ENCODE measurements at places on chromosomes 7 and 10.

DNA sequence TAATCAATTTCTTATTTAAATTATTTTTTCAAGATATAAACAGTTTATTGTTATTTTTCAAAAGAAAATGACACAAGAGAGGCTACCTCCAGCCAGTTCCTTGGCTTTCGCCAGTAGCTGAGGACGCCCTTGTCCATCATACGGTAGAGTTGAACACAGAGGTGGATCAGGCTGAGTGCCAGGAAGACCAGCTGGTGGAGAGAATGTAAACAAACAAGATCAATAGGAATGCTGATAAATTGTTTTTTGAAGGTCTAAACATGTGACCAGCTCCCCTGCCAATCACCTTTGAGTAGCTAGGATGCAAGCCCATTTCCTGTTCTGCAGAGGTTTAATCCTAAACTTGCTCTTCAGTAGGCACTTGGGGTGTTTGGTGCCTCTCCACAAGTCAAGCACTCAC is 138.9 kb downstream of the PKD1L1 start:
- no peak for DNase-seq

- peak; percentile 75 for DNase-seq
These were observed 155.2 kb upstream of the TPK1 start for GRCh38 chr7:144991041-144991440.

GRCh38 chr10:86047588-86047987 is 319.0 kb downstream of the GRID1 start:
- no peak for DNase-seq

GRCh38 chr7:30702200-30702599 is 19.9 kb upstream of the CRHR2 start:
- no peak for DNase-seq

- no peak for DNase-seq
These were observed 312.6 kb downstream of the FGFR2 start for GRCh38 chr10:121285406-121286196.

- DNase-seq: peak; percentile 17
These were observed 151.9 kb downstream of the PRKAG2 start for GRCh38 chr7:151724920-151725584.

DNA sequence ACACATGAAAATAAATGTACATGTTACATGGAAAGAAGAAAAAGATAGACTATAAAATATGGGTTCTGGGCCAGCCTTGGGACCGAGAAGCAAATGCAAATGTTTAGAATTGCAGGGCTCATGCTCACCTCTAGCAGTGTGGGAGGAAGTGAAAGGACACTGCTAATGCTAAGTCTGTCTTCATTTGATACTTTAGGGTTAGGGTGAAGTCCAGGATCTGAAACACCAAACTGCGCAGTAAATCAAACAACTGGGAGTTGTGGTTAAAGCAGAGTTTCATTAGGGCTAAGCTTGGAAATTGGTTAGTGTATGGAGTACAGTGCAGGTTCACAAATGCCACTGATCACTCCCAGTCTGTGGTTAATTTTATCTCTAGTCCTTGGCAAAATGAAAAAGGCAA is 73.2 kb upstream of the PDK4 start:
- DNase-seq: no peak

DNA sequence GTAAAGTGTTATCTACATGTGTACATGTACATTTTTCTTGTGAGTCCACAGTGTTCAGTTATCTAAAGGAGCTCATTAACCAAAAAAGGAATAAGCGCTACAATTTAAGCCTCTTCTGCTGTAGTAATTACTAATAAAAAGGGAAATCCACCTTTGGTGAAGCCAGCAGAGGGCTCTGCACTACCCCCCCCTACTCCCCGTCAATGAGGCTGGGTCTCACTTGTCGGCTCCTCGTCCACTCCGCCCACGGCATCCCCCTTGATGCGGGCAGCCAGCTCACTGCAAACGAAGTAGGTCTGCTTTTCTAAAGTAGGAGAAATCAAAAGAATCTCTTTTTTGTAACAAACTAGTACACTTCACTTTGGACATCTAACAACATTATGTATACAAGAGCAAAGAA is 4.7 kb upstream of the WASHC2A start:
- DNase-seq: no peak

DNA sequence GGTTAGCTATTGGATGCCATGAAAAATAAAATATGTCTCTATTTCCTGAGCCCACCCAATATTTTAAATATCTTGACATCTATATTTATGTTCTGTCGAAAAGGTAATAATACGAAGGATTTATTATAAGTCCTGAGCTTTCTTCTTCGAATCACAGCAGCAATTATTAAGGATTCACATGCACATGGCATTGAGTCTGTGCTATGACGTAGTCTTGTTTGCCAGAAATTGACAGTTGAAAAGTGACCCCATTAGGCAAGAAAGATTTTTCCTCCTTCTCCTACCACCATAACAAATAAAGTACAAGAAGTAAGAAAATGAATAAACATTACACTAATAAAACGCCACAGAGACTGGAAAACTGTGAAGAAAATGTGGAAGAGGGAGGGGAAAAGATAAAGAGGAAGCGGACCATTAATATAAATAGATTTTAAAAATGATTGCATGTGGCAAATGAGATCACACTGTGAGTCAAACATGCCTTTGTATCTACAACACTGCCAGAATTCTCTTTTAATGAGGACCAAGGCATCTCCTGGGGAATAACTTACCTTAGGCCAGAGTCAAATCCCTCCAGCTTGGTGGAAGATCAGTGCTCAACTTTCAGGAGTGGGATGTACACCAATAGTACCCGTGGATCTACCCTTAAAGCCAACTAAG is 21.6 kb downstream of the FZD1 start:
- DNase-seq: peak; percentile 53

DNA sequence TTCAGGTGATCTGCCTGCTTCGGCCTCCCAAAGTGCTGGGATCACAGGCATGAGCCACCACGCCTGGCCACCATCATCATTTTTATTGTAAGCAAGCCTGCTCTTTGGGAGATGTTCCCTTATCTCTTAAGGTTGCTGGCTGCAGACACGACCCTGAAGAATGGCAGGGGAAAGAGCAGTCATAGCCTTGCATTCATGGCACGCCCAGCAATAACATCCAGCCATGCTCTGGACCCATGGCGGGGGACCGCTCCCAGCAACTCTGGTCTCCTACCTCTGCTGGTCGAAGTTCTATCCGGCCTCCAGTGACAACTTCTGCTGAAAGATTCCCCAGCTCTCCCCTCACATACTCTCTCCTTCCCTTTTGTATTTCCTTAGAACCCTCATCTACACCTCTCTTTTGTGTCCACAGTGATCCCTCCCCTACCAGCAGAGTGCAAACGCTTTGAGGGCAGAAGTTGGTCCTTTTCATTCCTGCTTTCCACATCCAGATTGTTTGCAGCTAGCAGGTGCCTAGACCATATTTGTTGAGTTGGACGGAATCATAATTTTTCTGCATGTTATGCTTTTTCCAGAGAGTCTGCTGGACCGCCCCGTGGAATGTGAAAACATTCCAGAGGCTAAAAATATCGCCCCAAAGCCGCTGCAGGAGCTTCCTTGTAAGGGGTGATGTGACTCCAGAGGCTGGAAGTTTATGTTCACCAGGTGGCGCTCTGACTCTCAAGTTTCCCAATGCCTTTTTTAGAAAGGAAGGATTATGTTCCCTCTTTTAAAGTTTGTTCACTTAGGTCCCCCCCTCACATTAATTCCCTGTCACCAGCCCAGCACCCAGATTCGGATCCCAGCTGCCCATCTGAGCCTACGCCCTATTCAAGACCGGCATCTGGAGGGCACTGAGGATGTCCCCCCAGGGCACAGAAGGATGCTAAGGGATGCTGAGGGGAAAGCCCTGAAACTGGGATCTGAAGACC is 4.3 kb upstream of the MARVELD1 start:
- DNase-seq: no peak

DNA sequence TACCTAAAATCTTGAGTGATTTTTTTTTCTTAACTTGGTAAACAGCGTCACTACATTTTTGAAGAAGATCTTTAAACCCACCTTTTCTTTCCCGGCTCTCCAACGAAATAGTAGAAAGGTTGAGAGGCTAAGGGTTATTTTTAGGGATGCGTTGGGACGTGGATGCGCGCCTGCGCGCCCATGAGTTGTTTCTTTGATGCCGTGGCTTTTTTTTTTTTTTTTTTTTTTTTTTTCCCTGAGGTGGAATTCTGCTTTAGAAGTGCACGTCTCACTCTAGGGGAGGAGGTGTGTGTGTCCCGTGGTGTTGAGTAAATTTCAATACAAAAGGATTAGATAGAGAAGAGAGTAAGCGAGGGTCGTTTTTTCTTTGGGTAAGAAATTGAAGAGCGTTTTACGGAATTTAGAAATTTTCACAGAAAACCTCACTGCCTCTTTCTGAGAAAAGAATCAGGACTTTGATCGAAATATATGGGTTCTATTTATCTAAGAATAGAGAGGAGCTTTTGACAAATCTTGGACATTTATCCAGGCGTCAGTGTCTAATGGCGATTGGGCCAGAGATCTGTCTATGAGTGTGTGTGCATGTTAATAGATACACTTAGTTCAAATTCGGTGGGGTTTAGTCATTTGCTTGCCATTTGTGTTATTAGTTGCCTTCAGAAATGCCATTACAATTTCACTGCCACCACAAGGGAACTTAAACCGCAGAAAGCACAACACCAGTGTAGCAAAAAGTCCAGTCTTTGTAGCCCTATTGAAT is 1.2 kb upstream of the SP8 start:
- DNase-seq: peak; percentile 90

GRCh38 chr10:83908506-83908905 is 230.8 kb upstream of the GHITM start:
- peak; percentile 88 for DNase-seq

GRCh38 chr10:47350671-47351640 is 2.8 kb downstream of the RBP3 start:
- no peak for DNase-seq

GRCh38 chr7:44796034-44796503 is 412 bp upstream of the PPIA start:
- peak; percentile 96 for DNase-seq

GRCh38 chr7:107069457-107069856 is 25.0 kb downstream of the PRKAR2B start:
- DNase-seq: peak; percentile 35

GRCh38 chr7:33836797-33837355 is 68.5 kb upstream of the BMPER start:
- peak; percentile 32 for DNase-seq

DNA sequence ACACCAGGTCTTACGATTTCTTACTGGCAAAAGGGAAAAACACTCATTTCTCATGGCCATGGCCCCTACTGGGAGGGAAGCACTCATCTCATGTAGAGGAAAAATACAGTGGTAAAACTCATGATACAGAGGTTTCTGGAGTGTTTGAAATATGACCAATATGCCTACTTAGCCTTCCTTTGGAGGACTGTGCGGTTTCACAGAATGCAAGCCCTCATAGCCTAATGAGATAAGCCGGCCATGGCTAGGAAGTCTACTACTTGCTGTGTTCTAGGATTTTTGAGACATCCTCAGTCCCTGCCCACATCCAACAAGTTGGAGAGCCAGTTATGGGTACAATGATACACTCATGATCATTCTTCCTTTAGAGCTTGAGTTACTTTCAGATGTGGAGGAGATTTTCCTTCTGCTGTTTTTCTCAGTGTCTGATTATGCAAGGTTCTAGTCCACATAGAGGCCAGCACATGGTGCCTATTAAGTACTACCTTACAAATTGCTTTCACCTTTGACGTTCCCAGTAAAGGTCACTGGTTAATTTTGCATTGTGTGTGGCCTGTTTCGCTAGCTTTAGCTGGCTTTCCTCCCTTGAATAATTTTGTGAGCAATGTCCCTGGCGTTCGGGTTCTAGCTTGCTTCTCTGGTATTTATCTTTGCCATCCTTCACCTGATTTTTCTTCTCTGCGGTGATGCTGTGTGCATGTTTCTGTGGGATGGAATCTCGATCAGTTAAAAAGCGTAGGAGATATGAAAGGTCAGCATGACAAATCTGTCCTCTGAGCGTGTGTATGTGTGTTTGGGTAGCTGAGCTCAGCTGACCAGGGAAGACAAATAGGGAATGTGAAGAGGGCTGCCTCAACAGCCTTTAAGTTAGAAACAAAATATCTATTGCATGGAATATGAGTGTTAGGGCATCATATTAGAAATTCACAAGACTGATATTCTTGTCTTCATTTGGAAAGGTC is 295.4 kb downstream of the LRMDA start:
- no peak for DNase-seq

- DNase-seq: peak; percentile 6
These were observed 68.6 kb upstream of the KMT2C start for GRCh38 chr7:152504367-152504766.

GRCh38 chr10:54985732-54986131 is 184.7 kb upstream of the PCDH15 start:
- peak; percentile 39 for DNase-seq

- no peak for DNase-seq
These were observed 137.0 kb downstream of the RAPGEF5 start for GRCh38 chr7:22219739-22220493.

DNA sequence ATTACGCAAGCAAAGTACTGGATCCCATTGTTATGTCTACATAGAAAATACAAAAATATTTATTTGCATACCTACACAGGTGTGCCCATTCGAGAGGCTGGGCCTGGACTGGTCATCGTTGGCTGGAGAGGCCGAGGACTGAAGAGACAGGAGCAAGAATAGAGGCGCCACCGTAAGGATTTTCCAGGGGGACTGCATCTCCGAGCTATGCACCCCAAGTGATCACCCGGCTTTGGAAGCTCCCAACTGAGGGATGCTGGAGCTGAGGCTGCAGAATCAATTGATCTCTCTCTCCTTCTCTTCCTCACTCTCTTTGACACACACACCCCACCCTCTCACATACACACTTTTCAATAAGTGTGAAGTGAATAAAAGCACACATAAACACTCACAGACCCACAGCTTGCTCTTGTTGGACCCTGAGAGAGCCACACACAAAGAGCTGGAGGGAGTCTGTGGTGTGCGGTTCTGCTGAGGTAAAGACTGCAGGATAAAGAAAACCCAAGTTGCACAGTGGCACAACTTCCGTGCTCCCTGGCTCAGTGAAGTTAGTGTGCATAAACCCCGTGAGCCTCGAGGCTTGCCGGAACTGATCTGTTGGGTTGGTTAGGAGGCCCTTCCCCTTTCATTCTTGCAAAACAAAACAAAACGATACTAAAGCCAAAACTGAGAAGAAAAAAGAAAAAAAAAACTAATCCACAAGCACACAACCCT is at the start of gene AOAH:
AOAH (minus strand) TSS at position 544 of the 714 bp plus-strand sequence; CDS start at position 198, 346 bp downstream.
- DNase-seq: no peak

DNA sequence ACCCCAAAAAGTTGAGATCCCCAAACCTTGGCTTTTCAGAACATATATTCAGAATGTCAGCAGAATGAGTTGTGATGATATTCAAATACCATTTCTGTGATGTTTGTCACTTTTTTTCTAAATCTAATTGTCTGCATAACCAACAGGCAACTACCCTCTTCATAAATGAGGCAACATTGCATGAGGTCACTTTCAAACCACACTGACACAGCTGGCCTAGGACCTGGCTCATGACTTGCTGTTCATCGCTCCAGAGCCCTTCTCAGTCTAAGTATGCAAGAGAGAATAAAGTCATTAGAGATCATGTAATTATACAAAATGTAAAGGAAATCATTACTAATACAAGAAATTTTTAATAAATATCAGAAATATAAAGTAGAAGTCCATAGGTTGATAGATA is 681.9 kb downstream of the GRM8 start:
- no peak for DNase-seq
